Adrenal gland (tissue), 19 donors: ENCODE measurements at places on chromosomes 6 and 20. TPM values are rescaled to one million over a fixed set of nuclear protein-coding genes. Genes with fewer than 3 reads are reported as not detected.
A peak's percentile ranks its signal among the peaks of the same experiment; 100 is the strongest.

GRCh38 chr6:67252663-67253062, 1382.4 kb upstream of the ADGRB3 start:
- no peak for DNase-seq

GRCh38 chr6:13763740-13764381, 50.5 kb downstream of the MCUR1 start:
- DNase-seq, result no peak

DNA sequence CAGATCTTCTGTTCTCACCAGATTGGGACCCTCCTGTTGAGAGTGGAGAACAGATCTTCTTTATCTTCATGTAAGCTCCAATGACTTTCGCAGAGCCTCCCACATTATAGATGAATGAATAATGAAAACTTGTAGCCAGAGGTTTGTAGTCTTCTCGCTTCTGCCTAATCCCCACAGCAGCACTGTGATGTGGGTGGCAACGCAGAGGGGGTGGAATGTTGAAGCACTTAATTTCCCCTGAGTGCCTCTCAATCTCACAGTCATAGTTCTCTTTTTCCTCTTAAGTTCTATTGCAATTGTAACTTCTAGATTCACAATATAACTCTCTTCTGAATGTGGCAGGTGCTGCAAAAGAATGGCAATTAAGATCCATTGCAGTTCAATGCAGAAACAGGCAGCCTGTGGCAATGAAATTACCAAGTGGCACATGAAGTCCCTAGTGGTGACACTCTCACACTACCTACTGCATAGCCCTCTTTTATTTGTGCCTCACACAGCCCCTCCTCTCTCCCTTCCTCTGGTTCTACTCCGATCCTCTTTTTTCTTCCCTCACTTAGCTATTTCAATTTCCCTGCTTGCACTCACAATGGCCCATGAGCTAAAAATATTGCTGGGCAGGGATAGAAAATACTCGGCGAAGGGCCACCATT, 281.9 kb downstream of the UBE3D start:
- no peak for DNase-seq

GRCh38 chr6:46407776-46408530, 83.3 kb downstream of the RCAN2 start:
- no peak for DNase-seq

Gene PRIM2
- 6.7 TPM for total RNA-seq

DNA sequence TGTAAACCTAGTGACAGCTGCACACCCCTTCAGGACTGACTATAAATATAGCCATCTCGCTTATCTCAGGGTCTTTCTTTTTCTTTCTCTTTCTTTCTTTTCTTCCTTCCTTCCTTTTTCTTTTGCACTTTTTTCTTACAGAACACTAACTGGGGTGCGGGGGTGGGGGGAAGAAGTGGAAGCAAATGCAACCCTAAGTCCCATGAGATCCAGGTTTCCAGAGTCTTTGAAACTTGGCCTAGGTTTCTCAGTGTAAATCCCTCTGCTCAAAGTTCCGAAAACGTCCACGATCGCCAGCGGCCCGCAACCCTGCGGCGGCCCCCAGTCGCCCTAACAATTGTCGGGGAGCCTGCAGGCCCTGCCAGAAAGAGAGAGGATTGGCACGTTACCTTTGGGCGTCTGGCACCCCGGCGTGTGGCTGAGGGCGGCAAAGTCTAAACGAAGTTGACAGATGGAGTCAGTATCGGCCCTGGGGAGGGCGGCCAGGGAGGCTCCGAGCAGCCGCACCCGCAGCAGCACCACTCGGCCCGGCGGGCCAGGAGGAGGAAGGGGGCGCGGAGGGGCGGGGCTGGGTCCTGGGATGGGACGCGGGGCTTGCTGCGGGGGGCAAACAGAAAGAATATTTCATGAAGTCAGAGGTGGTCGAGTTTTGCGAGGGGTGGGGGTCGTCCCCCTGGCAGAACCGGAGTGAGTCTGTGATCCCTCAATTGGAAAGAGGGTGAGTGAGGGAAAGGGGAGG, 577 bp upstream of the FOXF2 start:
- no peak for DNase-seq

DNA sequence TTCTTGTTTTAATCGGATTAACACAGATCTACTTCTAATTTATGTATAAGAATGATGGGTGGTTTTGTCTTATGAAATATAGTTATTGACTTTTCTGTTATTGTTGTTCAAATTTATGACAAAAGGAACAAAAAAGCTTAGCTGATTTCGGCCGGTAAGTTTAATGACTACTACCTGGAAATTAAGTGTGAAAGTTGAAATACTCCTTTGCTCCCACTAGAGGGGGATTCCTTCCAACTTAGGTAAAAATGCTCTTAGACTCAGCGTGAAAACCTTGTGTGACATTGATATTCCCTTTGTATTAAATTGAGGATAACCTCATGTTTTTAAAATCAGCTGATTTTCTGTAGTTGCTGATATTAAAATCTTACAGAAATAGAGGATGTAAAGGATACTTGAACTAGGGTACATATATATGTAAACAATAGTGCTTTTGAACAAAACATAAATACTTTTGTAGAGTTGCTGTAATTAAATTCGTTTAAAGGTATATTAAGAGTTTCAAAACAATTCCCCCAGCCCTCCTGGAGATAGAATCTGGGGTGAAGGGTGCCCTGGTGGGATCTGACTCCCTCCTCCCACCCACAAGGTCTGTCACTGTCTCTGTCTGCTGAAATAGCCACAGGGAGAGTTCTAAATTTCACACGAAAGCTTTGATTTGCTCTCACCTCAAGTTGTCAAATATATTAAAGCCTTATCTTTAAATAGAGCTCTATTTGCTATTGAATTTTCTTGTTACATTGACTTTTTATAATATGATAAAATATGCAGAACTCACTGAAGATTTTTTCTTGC, 257.5 kb downstream of the ARID1B start:
- no peak for DNase-seq

DNA sequence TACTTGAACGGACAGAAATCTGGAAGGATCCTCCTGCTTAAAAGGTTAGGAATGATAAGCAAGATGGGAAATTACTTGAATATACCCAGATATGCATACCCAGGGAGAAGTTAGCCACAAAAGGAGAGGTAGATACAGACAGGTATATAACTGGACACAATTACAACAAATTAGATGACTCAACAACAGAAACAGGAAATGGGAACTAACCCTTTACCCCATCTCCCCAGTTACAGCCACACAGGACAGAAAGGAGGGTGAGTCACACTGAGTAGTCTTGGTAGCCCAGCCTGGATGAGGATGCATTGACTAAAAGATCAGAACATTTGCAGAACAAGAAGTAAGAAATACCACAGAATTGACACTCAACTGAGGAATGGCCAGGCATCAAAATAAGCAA, 61.2 kb downstream of the C6orf52 start:
- DNase-seq, result no peak

Gene KHDC1
- total RNA-seq, result 0.65 TPM

Gene YIPF3
- 175 TPM for total RNA-seq

GRCh38 chr6:87419266-87419665, 11.5 kb downstream of the CFAP206 start:
- no peak for DNase-seq

DNA sequence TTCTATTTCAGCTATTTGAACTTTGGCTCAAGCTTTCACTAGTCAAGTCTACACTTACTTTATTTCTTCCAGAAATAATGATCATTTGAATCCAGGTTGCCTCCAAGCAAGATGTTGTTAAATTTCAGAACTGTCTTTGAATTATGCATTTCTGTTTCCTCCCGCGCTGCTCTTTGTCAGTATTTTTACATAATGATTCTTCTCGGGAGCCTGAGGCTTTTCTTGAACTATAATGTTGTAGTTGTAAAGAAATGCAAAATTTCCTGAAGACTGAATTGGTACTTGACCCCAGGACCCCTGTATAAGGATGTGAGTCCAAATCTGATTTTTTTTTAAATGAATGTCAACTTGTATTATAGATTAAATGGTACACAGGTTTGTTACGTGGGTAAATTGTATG, 80.4 kb downstream of the ARMC2 start:
- no peak for DNase-seq

- DNase-seq, result no peak
These were observed 37.5 kb downstream of the C20orf203 start for GRCh38 chr20:32636283-32636682.

Gene TGM2
- 90.5 TPM for total RNA-seq

Gene PROKR2
- not detected for total RNA-seq

Gene RBM12
- 18.9 TPM for total RNA-seq

- no peak for DNase-seq
These were observed 150.8 kb downstream of the SASH1 start for GRCh38 chr6:148493424-148493823.

DNA sequence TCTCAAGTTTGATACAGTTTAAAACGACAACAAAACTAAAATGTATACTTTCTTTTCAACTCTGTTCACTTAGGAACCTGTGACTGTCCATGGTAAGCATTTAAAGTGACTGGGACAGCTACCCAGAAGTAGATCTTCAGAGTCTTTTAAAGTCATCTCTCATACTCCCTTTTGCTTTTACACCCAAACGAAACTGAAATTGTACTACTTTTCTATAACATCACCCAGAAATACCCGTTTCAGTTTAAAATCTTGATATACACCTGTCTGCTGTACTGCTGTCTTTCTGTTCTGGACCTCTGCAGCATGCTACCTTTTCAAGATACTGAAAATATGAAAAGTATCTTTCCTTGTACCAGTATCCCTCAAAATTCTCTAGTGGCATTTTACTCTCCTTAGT, 170.4 kb upstream of the THEMIS start:
- no peak for DNase-seq

- peak; percentile 79 for DNase-seq
These were observed 1.1 kb downstream of the JAG1 start for GRCh38 chr20:10672624-10673127.

DNA sequence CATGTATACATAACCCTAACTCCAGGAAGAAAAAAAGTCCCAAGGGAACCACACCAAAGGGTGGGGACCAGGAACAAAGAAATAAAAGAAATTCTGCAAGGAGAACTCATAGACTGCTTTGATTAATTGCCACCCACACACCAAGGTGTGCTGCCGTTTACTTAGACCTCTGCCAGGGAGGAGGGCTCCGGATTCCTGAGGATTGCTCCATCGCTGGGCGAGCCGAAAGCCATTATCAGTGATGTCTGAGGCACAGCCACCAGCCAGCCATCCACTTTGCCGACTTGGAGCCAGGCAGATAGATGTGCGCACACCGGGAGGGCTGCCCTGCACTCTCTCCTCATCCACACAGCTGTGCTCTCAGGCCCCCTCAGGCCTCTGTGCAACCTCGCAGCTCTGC, 272.7 kb upstream of the FOXQ1 start:
- DNase-seq, result no peak

Gene FAM135A
- 10.3 TPM for total RNA-seq

DNA sequence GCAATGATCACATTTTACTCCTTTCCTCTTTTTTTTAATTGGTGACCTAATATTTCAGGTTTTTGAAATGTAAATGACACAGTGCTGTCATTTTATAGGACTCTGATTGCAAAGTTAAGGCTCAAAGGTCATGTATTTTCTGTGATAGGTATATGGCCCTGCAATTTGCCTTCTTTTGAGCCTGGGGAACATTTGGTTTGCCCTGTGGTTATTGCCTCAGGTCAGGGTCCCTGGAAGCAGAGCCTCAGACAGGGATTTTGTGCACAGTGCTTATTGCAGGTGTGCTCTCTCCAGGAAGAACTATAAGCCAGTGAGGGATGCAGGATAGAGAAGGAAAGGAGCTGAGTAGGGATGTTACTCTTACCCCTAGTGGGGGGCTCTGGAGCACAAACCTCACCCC, 229.3 kb upstream of the ECI2 start:
- no peak for DNase-seq

Gene C4A
- 959 TPM for total RNA-seq

Gene RIN2
- 37.8 TPM for total RNA-seq

DNA sequence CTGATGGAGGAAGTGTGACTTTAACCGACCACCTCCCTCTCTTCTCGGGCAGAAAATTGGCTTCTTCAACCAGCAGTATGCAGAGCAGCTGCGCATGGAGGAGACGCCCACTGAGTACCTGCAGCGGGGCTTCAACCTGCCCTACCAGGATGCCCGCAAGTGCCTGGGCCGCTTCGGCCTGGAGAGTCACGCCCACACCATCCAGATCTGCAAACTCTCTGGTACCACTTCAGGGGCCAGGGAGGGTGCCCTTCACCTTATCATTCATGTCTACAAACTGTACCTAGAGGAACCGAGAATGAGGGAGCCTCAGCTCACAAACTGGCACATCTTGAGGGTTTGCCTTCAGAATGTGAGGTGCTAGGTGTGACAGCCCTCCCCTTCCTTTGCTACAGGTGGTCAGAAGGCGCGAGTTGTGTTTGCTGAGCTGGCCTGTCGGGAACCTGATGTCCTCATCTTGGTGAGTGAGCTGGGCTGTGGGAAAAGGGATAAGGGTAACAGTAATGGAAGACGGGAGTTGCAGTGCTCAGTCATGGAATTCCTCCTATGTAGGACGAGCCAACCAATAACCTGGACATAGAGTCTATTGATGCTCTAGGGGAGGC, 18.6 kb downstream of the ABCF1 start:
- DNase-seq, result no peak

GRCh38 chr6:169254456-169255316, 1.0 kb upstream of the THBS2 start:
- peak; percentile 45 for DNase-seq

Gene LY86
- 25.7 TPM for total RNA-seq

Gene FAM162B
- 1.5 TPM for total RNA-seq

Gene MLN
- not detected for total RNA-seq

GRCh38 chr20:57464642-57465211, 60.2 kb downstream of the CTCFL start:
- DNase-seq, result peak; percentile 62

DNA sequence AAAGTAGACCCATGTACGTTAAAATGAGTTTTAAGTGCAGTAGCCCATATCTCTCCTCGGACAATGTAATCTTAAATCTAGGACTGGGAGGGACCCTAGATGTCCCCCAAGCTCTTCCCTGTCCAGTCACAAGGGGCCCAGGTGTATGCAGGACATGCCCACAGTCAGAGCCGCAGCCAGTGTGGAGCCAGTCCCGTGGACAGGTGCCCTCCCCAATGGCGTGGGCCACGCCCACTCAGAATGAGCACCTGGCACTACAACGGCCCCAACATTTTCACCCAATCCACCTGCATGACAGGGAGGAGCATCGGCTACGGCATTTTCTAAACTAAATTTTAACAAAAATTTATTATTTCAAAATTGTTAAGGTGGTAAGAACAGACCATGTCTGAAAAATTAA, 53.2 kb downstream of the WDR27 start:
- DNase-seq, result no peak

- no peak for DNase-seq
These were observed 123.5 kb downstream of the LMBRD1 start for GRCh38 chr6:69673298-69673697.

Gene COL10A1
- not detected for total RNA-seq

Gene SRSF6
- 69.9 TPM for total RNA-seq

Gene CST4
- total RNA-seq, result not detected

DNA sequence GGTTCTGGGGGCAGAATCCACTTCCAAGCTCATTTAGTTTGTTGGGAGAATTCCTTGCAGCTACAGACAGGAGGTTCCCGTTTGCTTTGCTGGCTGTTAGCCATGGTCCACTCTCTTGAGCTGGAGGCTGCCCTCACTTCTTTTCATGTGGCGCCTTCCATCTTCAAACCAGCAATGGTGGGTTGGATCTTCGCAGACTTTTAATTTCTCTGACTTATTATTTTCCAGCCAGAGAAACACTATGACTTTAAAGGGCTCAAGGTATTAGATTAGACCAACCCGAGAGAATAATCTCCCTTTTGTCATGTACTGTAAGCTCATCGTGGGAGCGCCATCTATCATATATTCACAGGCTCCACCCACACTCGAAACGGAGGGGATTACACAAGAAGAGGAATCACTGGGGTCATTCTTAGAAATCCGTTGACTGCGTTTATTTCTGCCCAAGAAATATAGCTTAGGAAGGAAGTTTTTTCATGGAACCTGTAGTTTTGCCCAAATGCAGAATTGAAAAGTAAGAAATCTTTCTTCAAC, 38.9 kb downstream of the SAMD5 start:
- DNase-seq, result no peak
